GM13976 (cell line): ENCODE measurements at places on chromosomes 12 and 14.
A peak's percentile ranks its signal among the peaks of the same experiment; 100 is the strongest.

- no peak for DNase-seq
Measured at GRCh38 chr14:89881839-89882238, 72.7 kb downstream of the EFCAB11 start.

DNA sequence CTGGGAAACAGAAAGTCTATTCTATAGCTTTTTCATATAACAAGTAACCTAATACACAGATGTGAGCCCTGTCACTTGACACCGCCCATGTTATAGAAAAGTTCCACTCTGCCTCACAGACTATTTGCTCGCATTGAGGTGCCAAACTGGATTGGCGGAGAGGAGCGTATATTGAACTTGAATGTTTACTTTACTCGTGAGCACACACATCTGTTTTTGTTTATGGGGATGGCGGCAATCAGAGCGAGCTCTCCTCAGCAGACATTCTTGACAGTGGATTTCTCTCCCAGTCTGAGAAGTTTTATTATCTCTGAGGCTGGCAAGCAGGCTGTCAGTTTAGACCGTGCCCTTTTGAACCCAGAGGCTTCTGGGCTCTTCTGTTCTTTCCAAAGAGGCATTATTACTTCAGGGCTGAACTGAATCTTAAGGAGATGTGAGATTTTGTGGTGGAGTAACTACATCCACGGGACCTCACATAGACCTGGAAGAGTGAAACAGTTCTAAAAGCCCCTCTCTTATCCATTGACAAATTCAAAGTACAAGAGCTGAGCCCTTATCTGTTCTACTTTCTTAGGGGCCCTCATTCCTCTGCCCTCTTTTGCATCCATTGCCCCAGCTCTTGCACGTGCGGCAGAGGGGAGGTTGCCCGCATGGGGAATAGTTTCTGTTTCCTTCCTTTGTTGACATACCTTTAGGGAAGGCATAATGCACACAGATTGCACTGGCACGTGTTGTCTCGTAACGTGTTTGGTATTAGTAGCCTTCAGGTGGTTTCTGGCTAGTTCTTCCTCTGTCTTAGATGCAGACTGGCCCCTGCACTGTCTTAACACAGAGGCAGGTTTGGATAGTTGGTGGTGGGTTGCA lies 68.2 kb downstream of the DRAM1 start:
- DNase-seq = no peak

- no peak for DNase-seq
Measured at GRCh38 chr14:86420131-86420530, 890.2 kb downstream of the FLRT2 start.

- no peak for DNase-seq
Measured at GRCh38 chr12:71295953-71296352, 138.2 kb upstream of the TSPAN8 start.

DNA sequence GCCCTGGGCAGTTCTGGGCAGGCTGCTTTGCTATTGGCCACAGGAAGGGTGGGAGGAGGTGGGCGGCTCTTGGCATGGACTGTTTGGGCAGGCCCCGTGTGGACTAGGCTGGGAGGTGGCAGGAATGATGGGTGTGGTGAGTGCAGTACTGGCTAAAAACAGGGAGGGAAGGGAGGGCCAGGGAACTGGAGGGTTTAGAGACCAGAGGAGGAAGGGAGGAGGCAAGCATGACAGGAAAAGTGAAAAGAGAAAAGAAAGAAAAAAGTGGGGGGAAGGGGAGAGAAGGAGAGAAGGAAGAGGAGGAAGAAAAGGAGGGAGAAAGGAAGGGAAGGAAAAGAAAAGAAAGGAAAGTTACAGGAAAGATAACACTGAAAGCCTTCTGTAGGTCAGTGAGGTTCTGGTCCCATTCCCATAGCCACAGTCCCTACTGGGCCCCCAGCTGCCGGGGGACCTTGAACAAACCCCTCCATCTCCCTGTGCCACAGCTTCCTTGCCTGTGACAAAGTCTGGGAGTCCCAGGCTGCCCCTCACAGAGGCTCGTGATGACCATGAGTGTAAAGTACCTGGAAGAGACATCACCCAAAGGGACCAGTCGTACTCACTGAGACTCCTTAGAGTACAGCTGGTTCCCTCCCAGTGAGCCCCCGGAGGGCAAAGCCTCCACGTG lies 1.1 kb upstream of the C14orf132 start:
- no peak for DNase-seq

DNA sequence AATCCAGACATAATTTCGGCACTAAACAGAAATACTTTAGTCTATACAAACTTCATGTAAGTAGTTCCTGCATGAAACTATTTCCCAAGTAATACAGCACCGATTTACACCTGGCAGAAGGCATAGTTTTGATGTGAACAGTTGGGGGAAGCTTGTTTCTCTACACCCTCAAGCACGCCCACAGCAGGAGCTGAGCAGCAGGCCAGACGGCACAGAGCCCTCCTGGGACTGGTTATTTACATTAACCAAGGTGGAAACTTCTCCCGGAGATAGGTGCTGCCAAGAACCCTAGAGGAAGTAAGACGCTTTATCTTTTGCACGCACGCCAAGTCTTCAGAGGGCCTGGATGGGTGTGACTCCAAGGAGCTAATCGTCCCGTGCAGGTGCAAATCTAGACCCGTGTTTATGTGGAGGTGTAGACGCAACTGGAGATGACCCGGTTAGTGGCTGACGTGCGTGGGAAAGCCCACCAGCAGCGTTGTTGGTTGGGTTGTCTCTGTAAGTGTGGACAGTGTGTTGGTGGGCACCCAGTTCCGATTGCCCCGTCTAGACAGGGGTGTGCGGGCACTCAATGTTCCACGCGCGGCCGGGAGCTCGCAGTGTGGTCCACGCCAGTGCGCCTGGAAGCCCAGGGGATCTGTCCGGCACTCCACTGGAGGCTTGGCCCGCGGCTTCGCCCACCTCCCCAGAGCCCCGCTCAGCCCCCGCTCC lies 767 bp upstream of the TCP11L2 start:
- DNase-seq = peak; percentile 47

- no peak for DNase-seq
Measured at GRCh38 chr14:20197459-20197858, 6.8 kb downstream of the OR11G2 start.

DNA sequence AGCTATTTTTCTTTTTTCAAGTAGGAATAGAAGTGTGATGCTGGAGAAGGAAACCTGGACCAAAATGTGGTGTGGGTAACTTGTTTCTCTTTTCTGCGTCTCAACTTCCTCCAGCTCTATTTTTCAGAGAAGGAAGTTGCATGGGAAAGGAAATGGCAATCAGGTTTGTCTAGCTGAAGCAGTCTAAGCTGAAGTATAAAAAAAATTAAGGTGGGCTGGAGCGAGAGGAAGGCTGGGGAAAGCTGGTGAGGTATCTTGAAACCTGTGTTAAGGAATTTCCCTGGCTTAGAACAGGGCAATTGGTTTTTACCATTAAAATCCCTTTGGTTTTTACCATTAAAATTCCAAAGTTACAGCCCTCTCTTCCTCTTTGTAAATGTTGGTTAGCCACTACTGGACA lies 34.2 kb upstream of the NINJ2 start:
- DNase-seq = no peak

- no peak for DNase-seq
Measured at GRCh38 chr12:47033789-47034555, 45.4 kb upstream of the PCED1B start.

GRCh38 chr12:89015419-89015818 lies 336.9 kb downstream of the DUSP6 start:
- DNase-seq = no peak

DNA sequence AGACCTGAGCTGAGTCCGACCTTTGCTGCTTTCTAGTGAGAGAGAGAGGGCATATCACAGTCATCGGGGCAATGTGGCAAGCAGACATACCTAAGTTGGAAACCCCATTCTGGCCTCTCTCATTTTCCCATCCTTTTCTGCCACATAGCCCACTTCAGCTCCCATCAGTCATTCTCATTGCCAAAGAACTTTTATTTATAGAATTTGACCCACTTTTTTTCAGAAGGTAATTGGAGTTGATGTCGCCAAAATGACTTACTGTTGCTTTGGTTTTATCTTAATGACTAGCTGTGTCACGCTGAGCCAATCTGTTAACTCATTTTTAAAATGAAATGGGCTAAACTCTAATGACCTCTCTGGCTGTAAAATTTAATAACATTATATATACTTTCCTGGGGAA lies 63.9 kb upstream of the RMST start:
- no peak for DNase-seq

DNA sequence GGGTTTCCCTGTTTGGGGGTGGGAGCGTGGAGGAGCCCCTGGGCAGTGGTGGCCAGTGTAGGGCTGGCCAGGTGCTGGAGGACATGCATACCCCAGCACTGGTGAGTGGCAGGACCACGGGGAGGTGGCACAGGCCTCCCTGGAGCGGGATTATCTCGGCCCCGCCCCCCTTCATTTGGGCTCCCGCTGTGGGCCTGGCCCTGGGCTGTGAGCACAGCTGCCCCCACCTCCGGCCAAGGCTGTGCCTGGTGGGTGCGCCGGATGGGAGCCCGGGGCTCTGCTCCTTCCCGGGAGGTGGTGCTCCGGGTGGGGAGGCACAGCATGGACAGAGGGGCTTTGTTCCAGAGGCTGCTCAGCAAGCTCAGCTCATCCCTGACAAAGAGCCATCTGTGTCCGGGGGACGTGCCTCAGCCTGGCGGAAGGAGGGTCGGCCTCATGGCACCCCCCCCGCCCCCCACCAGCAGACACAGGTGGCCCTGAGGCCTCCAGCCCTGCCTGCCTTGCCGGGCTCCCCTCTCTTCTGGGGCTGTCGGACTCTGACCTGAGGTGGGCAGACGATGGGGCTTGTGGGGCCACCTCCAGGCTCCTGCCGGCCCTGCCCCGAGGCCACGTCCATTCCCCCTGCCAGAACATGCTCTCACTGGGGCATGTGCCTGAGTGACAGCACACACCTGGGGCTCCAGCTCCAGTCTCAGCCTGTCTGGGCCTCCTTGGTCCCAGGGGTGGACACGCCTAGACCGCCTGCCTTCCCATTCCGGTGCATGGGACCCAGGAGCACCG lies 8.4 kb downstream of the TEDC1 start:
- no peak for DNase-seq

DNA sequence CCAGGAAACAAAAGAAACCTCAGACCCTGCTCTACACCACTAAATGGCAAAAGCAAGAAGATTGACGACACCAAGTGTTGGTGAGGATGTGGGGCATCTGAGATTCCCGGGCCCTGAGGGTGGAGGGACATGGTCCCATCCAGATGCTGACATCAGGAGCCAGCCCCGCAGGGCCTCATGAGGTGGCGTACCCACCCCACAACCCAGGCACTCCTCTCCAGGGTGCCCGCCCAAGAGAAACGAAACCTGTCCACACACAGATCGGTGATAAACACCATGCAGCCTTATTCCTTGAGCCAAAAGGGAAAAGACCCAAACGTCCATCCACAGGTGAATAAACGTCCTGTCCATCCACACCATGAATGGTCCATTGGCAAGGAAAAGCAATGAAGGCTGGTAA lies 54.8 kb upstream of the C14orf180 start:
- no peak for DNase-seq

DNA sequence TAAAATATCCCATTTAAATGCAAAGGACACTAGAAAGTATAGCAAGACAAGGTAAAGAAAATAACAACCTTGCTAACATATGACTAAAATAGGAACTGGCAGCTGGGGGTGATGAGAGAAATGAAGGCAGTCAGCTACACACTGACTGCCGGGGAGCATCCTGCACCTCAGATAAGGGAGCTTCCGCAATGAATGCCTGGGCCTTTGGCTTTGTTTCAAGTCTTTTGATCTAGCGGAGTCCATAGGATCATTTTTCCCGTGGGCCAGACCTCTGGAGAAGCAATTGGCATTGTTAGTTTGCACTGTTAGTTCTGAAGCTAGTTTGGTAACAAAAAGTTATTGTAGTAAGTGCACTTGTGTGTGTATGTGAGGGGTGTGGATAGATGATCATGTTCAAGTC lies 639.9 kb downstream of the DIO2 start:
- no peak for DNase-seq
